ENCODE measurements at places on chromosomes 4 and X.

- DNase-seq = no peak
These were observed 187.8 kb upstream of the NHS start for GRCh38 chrX:17187136-17187756.

DNA sequence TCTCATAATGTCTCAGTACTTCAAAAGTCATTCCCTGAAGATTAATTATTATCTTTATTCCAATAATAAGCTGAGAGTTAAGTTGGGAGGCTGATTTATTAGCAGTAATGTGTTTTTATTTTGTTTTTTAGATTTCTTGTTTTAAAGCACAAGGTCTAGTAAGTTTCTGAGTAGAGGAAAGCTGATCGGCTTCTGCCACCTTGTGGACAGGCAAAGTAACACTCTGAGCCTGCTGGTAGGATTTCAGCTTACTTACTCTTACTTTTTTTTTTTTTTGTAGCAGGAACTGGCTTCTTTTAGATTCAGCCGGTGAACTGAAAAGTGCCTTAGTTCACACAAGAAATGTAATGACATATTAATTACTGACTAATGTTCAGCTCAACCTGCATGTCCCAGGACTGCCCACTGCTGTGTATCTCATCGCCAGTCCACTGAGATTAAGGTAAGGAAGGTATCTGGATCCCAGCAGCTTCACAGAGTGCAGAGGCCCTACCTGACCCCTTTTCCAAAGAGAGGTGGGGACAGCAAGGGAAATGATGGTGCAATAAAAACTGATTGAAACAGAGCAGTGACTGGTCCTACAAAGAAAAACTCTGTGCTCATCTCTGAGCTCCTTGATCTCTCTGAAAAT, 126.5 kb downstream of the ADGRA3 start:
- DNase-seq = peak; percentile 4

GRCh38 chrX:11100281-11101035, 10.7 kb upstream of the HCCS start:
- no peak for DNase-seq

DNA sequence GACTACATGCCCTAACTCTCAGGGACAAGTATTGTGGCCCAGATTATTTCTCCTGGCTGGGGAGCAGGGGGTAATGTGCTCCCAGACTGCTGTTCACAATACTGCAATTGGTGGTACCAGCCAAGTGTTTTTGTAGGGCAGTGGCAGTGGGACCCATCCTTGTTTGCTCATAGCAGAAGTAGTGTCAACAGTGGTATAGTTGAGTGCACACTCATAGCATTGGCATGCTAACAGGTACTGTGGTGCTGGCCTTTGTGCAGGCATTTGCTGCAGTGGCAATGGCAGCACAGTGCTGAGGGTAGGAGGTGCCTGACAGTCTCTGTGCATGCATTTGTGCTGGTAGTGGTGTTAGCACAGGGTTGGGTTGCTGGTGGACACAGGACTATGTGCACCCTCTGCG, 995.0 kb downstream of the SH3BGRL start:
- no peak for DNase-seq

DNA sequence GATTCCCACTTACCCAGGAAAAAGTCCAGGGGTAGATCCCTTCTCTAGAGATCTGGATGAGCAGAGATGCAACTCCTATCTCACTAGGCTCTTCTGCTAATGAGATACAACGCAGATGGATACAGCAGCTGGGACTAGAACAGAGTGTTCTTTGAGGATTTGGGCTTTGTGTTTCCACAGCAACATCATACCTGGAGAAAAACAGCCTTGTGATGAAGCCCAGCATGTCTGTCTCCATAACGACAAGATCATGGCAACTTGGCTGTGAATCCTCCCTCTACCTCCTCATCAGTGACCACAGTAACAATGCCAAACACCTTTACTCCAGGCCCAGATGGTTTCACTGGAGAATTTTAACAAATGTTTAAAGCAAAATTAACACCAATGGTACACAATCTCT, 80.1 kb downstream of the RCHY1 start:
- DNase-seq = no peak

DNA sequence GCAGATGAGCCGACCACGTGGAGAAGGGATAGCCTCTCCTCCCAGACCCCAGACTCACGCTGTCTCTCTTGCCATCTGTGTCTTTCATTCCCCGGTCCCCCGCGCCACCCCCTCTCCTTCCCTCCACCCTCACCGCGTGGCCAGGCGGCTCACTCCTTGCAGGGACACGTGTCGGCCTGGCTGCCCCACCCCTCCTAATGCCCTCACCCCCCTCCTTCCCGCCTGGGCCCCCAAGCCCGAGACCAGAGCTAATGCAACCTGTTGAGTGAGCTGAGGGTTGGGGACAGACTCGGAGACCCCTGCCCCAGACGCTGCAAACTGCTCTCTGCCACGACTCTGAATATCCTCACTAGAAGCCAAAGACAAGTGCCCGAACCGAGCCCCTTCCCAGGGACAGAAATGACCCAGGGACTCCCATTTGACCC, 1.8 kb downstream of the SLC38A5 start:
- no peak for DNase-seq

DNA sequence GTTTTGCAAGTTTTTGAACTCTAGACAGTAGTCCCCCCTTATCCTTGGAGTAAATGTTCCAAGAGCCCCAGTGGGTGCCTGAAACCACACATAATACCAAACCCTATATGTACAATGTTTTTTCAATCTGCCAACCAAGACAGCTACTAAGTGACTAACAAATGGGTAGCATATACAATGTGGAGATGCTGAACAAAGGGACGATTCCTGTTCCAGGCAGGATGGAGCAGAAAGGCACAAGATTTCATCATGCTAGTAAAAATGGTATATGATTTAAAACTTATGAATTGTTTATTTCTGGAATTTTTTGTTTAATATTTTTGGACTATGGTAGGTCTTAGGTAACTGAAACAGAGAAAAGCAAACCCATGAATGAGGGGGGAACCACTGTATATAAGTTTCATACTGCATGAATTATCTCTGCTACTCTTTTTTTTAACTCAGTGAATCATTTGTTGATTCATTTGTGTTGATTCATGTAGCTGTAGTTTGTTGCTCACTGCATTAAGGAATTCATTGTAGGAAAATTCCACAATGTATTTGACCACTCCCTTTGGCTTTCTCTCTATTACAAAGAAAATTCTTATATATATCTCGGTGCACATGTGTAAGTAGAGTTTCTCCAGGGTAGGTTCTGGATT, 21.9 kb upstream of the ANXA3 start:
- DNase-seq = no peak

- DNase-seq = no peak
These were observed 24.9 kb upstream of the OCIAD2 start for GRCh38 chr4:48931459-48931858.

- no peak for DNase-seq
These were observed 144.2 kb downstream of the PABPC4L start for GRCh38 chr4:134057356-134057755.

DNA sequence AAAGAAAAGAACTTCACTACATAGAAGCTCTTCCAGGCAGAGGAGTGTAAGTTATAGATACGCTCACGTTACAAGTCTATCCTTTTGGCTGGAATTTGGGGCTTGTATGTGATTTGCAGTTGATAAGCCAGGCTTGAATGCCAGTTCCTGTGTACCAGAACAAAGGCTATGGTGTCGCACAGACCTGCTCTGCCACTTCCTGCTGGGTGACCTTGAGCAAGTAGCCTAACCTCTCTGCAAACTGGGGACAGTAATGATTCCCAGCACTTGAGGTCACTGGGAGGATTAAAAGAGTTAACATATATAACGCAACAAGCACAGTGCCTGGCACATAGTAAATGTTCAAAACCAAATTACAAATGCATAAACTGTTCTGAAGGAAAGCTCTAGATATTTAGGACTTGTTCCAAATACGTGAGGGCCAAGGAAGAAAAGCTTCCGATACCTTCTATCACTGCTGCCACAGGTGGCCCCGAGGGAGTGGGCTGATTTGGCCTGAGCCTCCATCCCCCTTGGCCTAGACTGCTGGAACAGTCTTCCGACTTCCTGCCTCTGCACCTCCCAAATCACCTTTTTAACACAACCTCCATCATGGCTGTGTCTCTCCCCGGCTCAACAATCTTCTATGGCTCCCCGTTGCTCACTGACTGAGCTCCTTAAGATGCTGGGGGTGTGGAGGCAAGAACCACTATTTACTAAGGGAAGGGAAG, 1.3 kb upstream of the SOWAHD start:
- no peak for DNase-seq

GRCh38 chr4:87049508-87049907, 114.7 kb downstream of the AFF1 start:
- DNase-seq = peak; percentile 5

DNA sequence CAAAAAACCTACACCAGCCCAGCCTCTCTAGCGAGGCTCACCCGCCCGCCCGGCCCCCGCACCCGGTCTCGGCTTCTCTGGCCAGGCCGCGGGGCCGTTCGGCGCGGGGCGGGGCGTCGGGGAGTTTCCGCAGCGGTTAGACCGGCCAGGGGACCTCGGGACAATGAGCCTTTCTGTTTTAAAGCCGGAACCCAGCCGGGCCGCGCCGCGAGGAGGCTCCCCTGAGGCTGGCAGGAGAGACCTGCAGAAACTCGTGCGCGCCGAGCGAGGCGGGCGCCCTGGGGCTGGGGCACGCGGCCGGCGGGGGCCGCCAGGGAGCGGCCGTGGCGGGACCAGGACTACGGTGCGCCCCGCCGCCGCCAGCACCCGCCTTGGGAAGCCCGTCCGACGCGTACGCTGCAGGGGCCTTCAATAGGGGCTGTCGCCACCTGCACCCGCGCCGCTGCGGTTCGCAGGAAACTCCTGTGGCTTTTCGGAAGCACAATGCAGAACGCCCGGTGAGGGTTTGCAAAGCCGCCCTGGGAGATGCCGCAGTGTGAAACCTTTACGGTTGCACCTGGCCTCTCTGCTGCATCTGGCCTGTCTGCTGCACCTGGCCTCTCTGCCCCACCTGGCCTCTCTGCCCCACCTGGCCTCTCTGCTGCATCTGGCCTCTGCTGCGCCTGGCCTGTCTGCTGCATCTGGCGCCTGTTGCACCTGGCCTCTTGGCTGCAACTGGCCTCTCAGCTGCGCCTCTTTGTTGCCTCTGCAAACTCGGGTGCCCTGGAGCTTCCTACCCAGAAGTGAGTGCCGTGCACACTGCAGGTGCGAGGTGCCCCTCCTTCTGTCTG, 63.9 kb downstream of the TRAPPC11 start:
- no peak for DNase-seq

DNA sequence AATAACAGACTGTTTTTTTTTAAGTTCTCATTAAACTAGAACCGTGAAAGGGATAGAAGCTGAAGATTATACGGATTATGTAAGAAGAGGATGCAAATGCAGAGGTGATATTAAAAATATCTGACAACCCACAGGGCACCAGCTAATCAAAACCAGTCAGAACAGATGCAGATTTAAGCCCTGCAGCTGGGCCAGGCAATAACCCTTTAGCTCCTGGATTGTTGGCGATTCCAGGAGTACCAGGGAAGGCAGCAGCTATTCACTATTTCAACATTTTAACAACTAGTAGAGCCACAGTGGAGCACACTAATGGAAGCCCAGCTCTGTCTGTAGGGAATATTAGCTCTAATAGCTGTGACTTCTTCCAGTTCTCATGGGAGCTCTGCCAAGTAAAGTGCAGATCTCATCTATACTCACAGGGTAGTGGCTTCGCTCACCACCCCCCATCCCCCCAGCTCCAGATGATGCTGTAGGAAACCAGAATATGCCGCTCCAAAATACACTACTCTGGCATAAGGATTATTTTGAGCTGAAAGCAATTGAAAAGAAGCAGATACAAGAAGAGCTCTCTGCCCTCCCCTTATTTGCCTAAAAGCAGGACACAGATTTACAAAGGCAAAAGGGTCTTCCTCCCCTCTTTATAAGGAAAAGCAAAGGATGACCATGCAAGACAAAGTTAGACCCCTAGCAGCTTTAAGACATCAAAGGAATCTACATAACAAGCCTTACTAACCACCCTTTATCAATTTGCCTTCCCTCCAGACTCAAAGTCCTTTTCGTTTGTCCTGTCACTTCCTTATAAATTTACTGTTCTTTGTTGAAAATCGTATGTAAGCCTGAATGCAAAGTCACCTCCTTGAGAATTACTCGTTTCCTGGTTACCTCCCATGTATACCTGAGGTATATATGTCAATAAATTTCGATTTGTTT, 13.7 kb downstream of the SCD5 start:
- peak; percentile 44 for DNase-seq

- DNase-seq = peak; percentile 68
These were observed at the start of gene SPIN4 for GRCh38 chrX:63350941-63351616. TSS of gene SPIN4 (minus strand) at chrX:63351332. CDS start at chrX:63350819, 513 bp downstream.

DNA sequence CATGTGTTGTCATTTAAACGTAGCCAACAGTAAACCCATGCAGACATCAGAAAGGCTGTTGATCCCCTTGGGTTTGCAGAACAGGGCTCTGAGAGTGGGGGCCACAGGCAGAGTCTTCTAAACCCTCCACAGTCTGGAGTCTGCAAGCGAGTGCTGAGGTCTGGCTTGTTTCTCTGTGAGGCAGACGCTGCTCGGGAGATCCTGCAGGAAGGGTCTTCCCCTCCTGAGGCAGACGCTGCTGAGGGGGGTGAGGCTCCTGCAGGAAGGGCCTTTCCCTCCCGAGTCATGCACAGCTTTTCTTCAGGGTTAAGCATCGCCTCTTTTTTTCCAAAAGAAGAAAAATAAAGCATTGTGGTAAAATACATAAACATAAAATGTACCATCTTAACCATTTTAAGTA, 17.1 kb upstream of the PDE6B start:
- no peak for DNase-seq

GRCh38 chr4:47274901-47275300, 188.6 kb downstream of the COMMD8 start:
- DNase-seq = no peak

GRCh38 chrX:38856670-38857265, 55.5 kb downstream of the MID1IP1 start:
- no peak for DNase-seq

GRCh38 chrX:112705726-112706125, 26.0 kb upstream of the LHFPL1 start:
- no peak for DNase-seq

DNA sequence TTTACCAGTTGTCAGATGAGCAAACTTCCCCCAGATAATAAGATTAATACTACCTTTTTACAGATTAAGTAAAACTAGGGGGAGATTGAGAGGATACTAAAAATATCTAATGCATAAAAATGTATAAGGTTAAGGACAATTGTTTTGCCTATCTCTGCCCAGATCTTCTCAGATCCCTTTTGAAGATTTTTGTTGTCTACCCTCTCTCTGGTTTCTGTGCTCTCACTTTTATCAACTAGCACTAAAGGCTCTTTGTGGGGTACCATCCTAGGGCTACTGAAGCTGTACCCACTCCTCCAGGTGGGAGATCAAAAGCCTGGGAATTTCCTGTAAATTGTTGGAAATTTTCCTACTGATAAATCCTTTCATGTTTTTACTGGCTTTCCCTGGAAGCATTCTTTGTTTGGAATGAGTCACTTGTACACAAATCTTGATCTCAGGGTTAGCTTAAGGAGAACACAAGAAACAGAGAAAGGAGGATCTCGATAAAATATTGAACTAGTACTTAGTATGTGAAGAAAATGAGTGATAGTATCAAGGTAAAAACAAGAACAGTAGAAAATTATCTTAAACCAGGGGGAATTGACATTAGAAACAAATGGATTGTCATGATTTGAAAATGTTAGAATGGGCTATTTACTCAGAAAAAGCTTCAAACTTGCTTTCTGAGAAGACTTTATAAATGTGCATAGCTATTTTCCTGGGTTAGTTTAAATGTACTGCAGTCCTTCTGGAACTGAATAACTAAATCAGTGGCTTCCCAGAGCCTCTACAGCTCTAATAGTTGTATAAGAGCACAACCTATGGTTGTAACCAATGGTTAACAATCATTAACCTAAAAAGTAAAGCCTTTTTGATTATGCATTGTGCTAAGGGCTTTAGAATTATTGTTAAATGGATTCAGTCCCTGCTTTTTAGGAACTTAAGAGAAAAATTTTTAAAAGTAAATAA, 679.9 kb upstream of the MAGEB2 start:
- no peak for DNase-seq

GRCh38 chr4:80069837-80070731, 2.9 kb downstream of the ANTXR2 start:
- DNase-seq = no peak

Data from caudate nucleus (tissue), 63 donors.